ENCODE measurements at places on chromosomes 3 and 15. TPM values are rescaled to one million over a fixed set of nuclear protein-coding genes. Genes with fewer than 3 reads are reported as not detected.

- no peaks in the 10 kb centered on the region for H3K27me3 ChIP-seq
- no peak overlapping the region for H3K4me3 ChIP-seq
- no peak for DNase-seq
- H3K4me1 ChIP-seq, result peaks cover 26% of the 10 kb centered on the region
These were observed 80.4 kb upstream of the TGFBR2 start for GRCh38 chr3:30526031-30526430.

GRCh38 chr3:43727930-43728329 is 37.2 kb downstream of the ABHD5 start:
- peak overlapping the region; percentile 11 for H3K27ac ChIP-seq
- peaks cover 33% of the 10 kb centered on the region for H3K4me1 ChIP-seq
- DNase-seq, result no peak
- no peak overlapping the region for H3K4me3 ChIP-seq
- H3K36me3 ChIP-seq, result peaks cover 9% of the 10 kb centered on the region

DNA sequence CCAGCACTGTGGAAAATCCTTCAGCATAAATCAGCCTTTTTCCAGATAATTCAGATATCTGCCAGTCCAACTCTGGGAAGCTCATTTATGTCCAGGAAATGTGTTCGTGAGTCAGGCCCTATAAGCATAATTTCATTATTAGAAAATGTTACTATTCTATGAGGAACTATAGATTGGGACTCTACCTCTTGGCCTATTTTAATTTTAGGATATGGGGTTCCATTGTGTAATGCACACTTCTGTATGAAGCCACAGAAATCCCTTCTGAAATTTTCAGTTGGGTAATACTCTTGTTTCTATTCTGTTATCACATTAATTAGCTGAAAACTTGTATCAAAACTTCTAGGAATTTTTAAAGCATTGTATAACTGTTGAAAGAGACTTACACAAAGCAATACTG is 43.9 kb upstream of the IL12A start:
- no peaks in the 10 kb centered on the region for H3K27me3 ChIP-seq
- H3K27ac ChIP-seq, result no peak overlapping the region
- H3K4me3 ChIP-seq, result no peak overlapping the region
- 0 out of 2 replicates have a peak, but pooled peaks cover 4% of the 10 kb centered on the region for H3K36me3 ChIP-seq
- peaks cover 72% of the 10 kb centered on the region for H3K4me1 ChIP-seq

GRCh38 chr15:90497912-90498311 is 31.8 kb upstream of the CRTC3 start:
- H3K4me1 ChIP-seq, result no peaks in the 10 kb centered on the region
- no peak overlapping the region for H3K4me3 ChIP-seq
- peaks cover 47% of the 10 kb centered on the region for H3K36me3 ChIP-seq
- DNase-seq, result no peak
- H3K27ac ChIP-seq, result no peak overlapping the region

- H3K36me3 ChIP-seq, result peaks cover 50% of the 10 kb centered on the region
- no peak for DNase-seq
- H3K27me3 ChIP-seq, result peaks cover 6% of the 10 kb centered on the region
- peak overlapping the region; percentile 99 for H3K27ac ChIP-seq
- peak overlapping the region; percentile 81 for H3K4me3 ChIP-seq
These were observed 41.4 kb downstream of the VGLL4 start for GRCh38 chr3:11602239-11602840.

DNA sequence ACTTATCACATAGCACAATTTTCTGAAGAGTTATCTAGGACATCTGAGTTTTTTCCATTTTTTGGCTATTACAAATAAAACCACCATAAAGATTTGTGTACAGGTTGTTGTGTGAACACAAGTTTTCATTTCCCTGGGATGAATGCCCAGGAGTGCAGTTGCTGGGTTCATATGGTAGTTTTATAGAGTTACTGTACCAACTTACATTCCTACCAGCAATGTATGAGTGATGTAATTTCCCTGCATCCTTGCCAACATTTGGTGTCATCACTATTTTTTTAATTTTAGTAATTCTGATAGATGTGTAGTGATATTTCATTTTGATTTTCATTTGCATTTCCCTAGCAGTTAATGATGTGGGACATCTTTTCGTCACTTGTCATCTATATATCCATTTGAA is 20.5 kb downstream of the FILIP1L start:
- no peak overlapping the region for H3K27ac ChIP-seq
- peaks cover 2% of the 10 kb centered on the region for H3K27me3 ChIP-seq
- H3K36me3 ChIP-seq, result no peaks in the 10 kb centered on the region
- H3K4me1 ChIP-seq, result peaks cover 65% of the 10 kb centered on the region
- no peak overlapping the region for H3K4me3 ChIP-seq
- DNase-seq, result no peak

DNA sequence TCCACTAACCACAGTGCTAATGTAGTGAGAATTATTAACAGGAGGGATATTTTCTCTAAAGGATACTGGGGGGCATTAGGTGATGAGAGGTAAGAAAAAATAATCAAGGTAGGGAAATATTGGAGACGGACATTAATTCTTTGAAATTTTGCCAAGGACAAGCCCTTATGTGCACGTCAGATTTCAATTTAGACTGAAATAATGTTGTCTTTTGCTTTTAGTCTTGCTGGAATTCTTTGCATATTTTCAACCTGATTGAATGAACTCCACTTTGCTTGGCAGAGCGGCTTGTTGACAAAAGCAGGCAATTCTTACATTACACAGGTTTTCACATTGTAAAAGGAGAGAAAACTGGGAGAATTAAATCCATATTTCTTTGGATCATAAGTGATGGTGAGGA is 25.0 kb upstream of the C3orf52 start:
- peak; percentile 40 for DNase-seq
- peak overlapping the region; percentile 11 for H3K27ac ChIP-seq
- H3K4me3 ChIP-seq, result peak overlapping the region; percentile 9
- H3K36me3 ChIP-seq, result 0 out of 2 replicates have a peak, but pooled peaks cover 3% of the 10 kb centered on the region

DNA sequence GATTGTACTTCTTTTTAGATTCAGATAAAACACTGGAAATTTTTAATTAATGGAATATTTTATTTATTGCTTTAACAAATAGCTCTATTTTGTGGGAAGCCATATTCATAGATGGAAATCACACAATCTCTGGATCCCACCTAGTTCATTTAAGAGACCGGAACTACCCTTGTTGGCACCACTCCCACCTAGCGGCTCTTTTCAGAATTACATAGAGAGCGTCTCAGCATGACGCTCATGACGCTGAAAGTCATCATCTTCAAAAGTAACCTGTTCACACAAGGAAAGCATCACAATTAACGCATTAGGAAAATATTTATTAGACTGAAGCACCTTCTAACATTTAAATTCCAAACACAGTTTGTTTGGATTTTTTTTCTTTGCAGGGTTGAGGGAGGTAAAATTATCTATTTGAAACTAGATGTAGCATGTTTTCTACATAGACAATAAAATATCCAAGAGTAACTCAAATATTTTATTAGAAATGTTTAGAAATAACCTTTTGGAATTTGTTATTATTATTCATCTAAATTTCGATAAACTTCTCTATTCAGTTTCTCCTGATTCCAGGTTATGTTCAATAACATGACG is 214.9 kb upstream of the ARRDC4 start:
- H3K4me1 ChIP-seq, result no peaks in the 10 kb centered on the region
- DNase-seq, result no peak
- H3K27ac ChIP-seq, result no peak overlapping the region
- peaks cover 2% of the 10 kb centered on the region for H3K27me3 ChIP-seq

DNA sequence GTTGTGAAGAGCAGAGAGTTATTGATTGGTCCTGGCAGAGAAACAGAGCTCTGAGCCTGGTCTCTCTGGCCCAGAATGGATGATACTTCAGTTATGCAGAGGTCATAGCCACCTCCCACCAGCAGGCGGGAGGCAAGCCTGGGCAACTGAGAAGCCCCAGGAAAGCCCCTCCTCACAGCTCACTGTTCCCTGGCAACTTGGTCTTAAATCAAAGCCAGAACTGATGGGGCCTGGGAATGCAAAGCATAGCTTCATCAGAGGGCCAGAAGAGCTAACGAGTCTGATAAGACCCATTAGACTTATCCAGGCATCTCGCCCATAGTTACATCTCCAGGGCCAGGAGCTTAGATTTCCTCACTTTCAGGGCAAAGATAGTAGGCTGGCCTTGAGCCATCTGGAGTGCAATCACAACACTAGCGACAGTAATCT is 5.5 kb upstream of the COLQ start:
- H3K36me3 ChIP-seq, result no peaks in the 10 kb centered on the region
- H3K27ac ChIP-seq, result no peak overlapping the region
- peaks cover 19% of the 10 kb centered on the region for H3K27me3 ChIP-seq
- H3K4me3 ChIP-seq, result no peak overlapping the region

- DNase-seq, result no peak
- peaks cover under 1% of the 10 kb centered on the region for H3K4me1 ChIP-seq
- peaks cover 9% of the 10 kb centered on the region for H3K27me3 ChIP-seq
- H3K27ac ChIP-seq, result no peak overlapping the region
- peaks cover 20% of the 10 kb centered on the region for H3K36me3 ChIP-seq
These were observed 10.0 kb upstream of the DNAJB8 start for GRCh38 chr3:128476659-128477058.

GRCh38 chr3:42369832-42370231 is 40.6 kb downstream of the LYZL4 start:
- peaks cover 13% of the 10 kb centered on the region for H3K27me3 ChIP-seq
- DNase-seq, result no peak
- H3K36me3 ChIP-seq, result no peaks in the 10 kb centered on the region
- H3K4me1 ChIP-seq, result no peaks in the 10 kb centered on the region

- H3K36me3 ChIP-seq, result no peaks in the 10 kb centered on the region
- no peak for DNase-seq
- H3K4me3 ChIP-seq, result peak overlapping the region; percentile 69
- H3K4me1 ChIP-seq, result peaks cover 17% of the 10 kb centered on the region
- H3K27me3 ChIP-seq, result peaks cover 49% of the 10 kb centered on the region
These were observed 64.9 kb upstream of the POLG start for GRCh38 chr15:89399238-89400115.

DNA sequence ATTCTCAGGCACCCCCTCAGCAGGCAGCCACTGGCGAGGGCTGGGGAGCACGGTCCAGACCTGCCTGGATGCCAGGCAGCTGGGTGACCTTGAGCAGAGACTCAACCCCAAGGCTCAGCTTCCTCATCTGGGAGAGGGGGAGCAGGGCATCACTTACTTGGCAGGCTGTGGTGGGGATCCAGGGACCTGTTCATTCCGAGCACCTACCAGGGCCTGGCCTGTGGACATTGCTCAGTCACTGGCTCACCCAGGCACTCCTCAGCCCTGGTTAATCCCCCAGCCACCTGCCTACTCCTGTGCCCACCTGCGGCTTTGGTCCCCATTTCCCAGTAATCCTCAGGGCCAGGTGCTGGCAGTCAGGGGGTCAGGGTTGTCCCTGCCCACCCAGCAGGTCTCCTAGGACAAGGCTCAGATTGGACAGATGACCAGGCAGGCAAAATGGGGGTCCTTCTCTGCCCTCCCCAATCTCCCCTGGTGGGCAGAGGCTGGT is 9.3 kb upstream of the RPL29 start:
- no peak for DNase-seq
- H3K27me3 ChIP-seq, result peaks cover 4% of the 10 kb centered on the region
- H3K4me3 ChIP-seq, result peak overlapping the region; percentile 32
- peak overlapping the region; percentile 58 for H3K27ac ChIP-seq
- peaks cover 20% of the 10 kb centered on the region for H3K4me1 ChIP-seq
- no peaks in the 10 kb centered on the region for H3K36me3 ChIP-seq

GRCh38 chr3:167318306-167318705 is 61.8 kb downstream of the ZBBX start:
- DNase-seq, result no peak
- no peaks in the 10 kb centered on the region for H3K4me1 ChIP-seq
- H3K27me3 ChIP-seq, result no peaks in the 10 kb centered on the region
- no peaks in the 10 kb centered on the region for H3K36me3 ChIP-seq
- H3K4me3 ChIP-seq, result no peak overlapping the region
- H3K27ac ChIP-seq, result no peak overlapping the region

GRCh38 chr3:112056451-112056929 is 22.0 kb downstream of the TMPRSS7 start:
- H3K4me3 ChIP-seq, result peak overlapping the region; percentile 46
- H3K4me1 ChIP-seq, result peaks cover 44% of the 10 kb centered on the region
- peak; percentile 85 for DNase-seq
- peak overlapping the region; percentile 30 for H3K27ac ChIP-seq
- H3K36me3 ChIP-seq, result 0 out of 2 replicates have a peak, but pooled peaks cover 3% of the 10 kb centered on the region

DNA sequence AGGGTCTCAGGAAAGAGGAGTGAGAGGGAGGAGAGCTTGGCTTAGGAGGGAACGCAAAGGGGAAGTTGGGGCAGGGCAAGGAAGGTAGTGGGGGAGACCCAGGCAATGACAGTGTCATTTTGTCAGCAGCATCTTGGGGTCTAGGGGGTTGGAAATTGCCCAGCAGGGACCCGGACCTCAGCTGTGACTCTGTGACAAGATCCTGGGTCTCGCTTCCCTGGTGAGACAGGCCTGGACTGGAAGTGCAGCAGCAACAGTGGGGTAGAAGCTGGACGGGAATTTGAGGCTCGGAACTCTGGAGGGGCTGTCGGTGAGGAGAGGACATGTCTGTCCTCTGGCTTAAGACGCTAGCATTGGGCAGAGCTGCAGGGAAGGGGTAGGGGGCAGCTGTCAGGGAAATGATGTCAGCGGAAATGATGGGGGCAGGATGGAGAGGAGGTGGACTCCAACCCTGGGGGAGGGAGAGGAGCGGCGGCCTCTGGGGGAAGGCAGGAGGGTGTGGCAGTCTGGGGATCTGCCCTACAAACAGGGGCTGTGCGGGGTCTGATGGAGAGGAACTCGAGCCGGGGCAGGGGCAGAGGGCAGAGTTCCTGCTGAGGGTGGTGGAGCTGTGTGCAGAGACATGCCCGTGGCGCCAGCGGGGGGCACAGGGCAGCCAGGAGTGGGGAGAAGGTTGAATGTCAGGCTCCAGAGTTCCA is 12.3 kb downstream of the ANPEP start:
- no peak for DNase-seq
- H3K36me3 ChIP-seq, result peaks cover 31% of the 10 kb centered on the region

DNA sequence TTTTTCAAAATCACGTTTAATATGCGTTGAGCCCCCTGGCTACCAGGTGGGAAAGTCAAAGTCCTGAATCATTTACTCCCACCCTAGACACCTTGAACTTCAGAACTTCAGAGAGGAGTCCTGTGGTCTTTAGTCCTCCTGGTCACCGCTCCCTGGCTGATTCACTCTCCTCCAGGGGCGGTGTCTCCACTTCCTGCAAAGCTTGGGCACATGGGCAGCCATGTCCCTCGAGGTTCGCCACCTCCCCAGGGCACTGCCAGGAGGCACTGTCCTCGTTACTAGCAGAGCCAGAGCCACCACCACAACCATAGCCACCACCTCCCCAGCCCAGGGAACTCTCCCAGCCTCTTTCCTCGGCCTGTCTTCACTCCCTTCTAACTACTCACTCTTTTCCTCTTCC is 31.0 kb downstream of the LOXL1 start:
- H3K4me3 ChIP-seq, result peak overlapping the region; percentile 70
- no peak for DNase-seq
- H3K36me3 ChIP-seq, result peaks cover 7% of the 10 kb centered on the region
- peak overlapping the region; percentile 87 for H3K27ac ChIP-seq
- peaks cover 12% of the 10 kb centered on the region for H3K27me3 ChIP-seq

Gene PLA2G4E
- total RNA-seq, result not detected

Gene MST1R
- total RNA-seq, result 1.2 TPM

Gene GADL1
- total RNA-seq, result not detected

Gene OR5H6
- total RNA-seq, result not detected

Gene IRAK2
- 3.1 TPM for total RNA-seq

Gene ARNT2
- total RNA-seq, result 15.1 TPM

Gene CCDC32
- 19.4 TPM for total RNA-seq

Gene XIRP1
- 0.08 TPM for total RNA-seq

Gene SLC6A20
- not detected for total RNA-seq

Gene EFCC1
- not detected for total RNA-seq

Gene CCDC54
- total RNA-seq, result not detected

Gene RBP2
- not detected for total RNA-seq

Gene RLBP1
- not detected for total RNA-seq

Gene MESP2
- total RNA-seq, result not detected

Data from HFFc6 (cell line).